Fibroblast of lung (primary cell): ENCODE measurements at places on chromosomes 12 and 14. TPM values are rescaled to one million over a fixed set of nuclear protein-coding genes. Genes with fewer than 3 reads are reported as not detected.

GRCh38 chr14:77046721-77047120, 18.2 kb upstream of the IRF2BPL start:
- no peaks in the 10 kb centered on the region for H3K27me3 ChIP-seq
- DNase-seq = no peak
- H3K4me3 ChIP-seq = no peak overlapping the region
- H3K27ac ChIP-seq = no peak overlapping the region
- peaks cover 38% of the 10 kb centered on the region for H3K4me1 ChIP-seq
- H3K36me3 ChIP-seq = no peaks in the 10 kb centered on the region

DNA sequence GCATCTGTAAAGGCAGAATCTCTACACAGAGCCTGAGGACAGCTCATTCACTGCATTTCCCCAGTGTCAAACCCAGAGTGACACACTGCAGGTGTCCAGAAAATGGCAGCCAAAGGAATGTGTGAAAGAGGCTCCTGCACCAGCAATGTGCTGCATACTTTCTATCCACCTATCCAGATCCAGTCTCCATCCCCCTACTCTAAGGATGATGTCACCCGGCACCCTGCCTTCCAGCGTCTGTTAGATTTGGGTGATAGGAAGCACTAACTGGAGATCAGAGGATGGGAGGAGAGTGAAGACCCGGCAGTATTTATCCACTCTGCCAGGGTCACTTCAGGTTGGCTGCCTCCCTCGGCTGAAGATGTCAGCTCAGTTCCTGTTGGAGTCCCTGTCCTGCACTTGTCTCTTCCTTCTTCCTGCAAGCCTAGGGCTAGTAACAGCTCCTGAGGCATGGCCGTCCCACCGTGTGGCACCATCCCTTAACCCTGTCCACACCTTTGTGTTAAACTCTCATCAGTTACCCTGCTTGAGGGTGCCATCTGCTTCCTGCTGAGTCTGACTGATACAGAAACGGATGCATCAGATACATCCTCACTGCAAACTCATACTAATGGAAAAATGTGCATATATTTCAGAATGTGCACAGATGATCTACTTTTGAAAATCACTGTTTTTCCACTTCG, 13.0 kb upstream of the GPR68 start:
- H3K27me3 ChIP-seq = no peaks in the 10 kb centered on the region
- DNase-seq = no peak
- H3K27ac ChIP-seq = no peak overlapping the region
- H3K36me3 ChIP-seq = no peaks in the 10 kb centered on the region

- no peaks in the 10 kb centered on the region for H3K27me3 ChIP-seq
- H3K36me3 ChIP-seq = peaks cover 20% of the 10 kb centered on the region
- peaks cover 14% of the 10 kb centered on the region for H3K4me1 ChIP-seq
- H3K4me3 ChIP-seq = no peak overlapping the region
- DNase-seq = no peak
Measured at GRCh38 chr14:35400648-35401421, 3.7 kb downstream of the NFKBIA start.

- DNase-seq = peak; percentile 24
- H3K27ac ChIP-seq = no peak overlapping the region
- no peaks in the 10 kb centered on the region for H3K36me3 ChIP-seq
- H3K4me1 ChIP-seq = no peaks in the 10 kb centered on the region
- H3K27me3 ChIP-seq = no peaks in the 10 kb centered on the region
Measured at GRCh38 chr14:99231850-99232713, 39.9 kb downstream of the BCL11B start.

Gene KRT79
- not detected in 2 replicates for total RNA-seq

- no peak overlapping the region for H3K4me3 ChIP-seq
- DNase-seq = peak; percentile 54
- no peak overlapping the region for H3K27ac ChIP-seq
- no peaks in the 10 kb centered on the region for H3K27me3 ChIP-seq
- H3K36me3 ChIP-seq = peaks cover 8% of the 10 kb centered on the region
- peaks cover 11% of the 10 kb centered on the region for H3K4me1 ChIP-seq
Measured at GRCh38 chr14:90281756-90282155, 25.4 kb downstream of the PSMC1 start.

- H3K27ac ChIP-seq = no peak overlapping the region
- H3K4me1 ChIP-seq = no peaks in the 10 kb centered on the region
- no peaks in the 10 kb centered on the region for H3K27me3 ChIP-seq
Measured at GRCh38 chr12:105428793-105429395, 98.4 kb downstream of the C12orf75 start.

- H3K36me3 ChIP-seq = no peaks in the 10 kb centered on the region
- H3K27me3 ChIP-seq = no peaks in the 10 kb centered on the region
- peaks cover 34% of the 10 kb centered on the region for H3K4me1 ChIP-seq
- no peak overlapping the region for H3K27ac ChIP-seq
Measured at GRCh38 chr12:104669089-104669721, 212.5 kb downstream of the CHST11 start.

Gene TRPV4
- 0.51 and 0.66 TPM in 2 replicates for total RNA-seq

DNA sequence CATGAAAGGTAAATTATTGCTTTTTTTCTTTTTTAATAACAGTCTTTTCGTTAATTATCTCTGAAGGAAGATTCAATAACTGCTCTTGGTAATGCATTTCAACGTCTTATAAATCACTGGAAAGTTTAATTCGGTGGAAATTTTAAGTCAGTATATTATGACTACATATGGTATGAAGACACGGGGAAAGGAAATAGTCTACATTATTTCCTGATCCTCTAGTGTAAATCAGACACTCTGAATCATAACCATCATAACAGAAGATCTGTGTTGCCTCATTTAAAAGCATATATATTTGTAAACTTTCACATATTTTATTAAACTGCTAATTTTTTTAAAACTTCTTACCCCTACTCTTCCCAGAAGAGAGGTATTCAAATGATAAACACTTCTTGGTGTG, 53.7 kb downstream of the EFCAB11 start:
- H3K4me3 ChIP-seq = no peak overlapping the region
- no peaks in the 10 kb centered on the region for H3K36me3 ChIP-seq
- no peaks in the 10 kb centered on the region for H3K4me1 ChIP-seq
- no peaks in the 10 kb centered on the region for H3K27me3 ChIP-seq
- H3K27ac ChIP-seq = no peak overlapping the region
- no peak for DNase-seq

GRCh38 chr12:24500831-24501230, 448.1 kb downstream of the BCAT1 start:
- no peaks in the 10 kb centered on the region for H3K27me3 ChIP-seq
- H3K27ac ChIP-seq = peak overlapping the region; percentile 59
